ENCODE measurements at places on chromosomes 16 and 17. TPM values are rescaled to one million over a fixed set of nuclear protein-coding genes. Genes with fewer than 3 reads are reported as not detected.

DNA sequence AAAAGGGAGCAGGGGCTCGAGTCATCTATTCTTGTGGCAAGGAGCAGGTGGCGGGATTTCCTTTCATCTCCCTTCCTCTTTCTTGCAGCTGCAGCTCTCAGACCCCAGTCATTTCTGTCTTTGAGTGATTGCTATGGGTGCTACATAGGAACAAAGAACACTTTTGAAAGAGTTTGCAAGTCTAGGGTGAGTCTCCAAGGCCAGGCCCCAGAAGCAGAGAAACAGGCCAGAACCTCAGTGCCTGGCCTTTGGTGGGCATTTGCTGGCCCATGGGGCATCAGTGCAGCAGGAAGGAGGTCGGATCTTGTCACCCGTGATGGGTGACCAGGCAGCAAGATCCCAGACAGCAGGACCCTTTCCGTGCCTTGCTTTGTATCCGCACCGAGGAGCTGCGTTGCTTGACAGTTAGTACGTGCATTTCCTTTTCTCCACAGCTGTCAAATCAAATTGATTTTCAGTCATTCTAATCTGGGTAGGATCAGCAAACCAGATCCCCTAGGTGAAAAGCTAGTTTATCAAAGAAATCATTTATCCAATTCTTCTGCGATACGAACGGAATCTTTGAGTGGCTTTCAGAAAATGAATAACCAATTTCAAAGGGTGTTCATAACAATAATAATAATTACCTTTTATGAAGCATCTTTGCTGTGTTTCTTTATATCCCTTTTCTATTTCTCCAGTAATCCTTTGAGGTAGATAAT lies 244.6 kb upstream of the MAF start:
- no peaks in the 10 kb centered on the region for H3K36me3 ChIP-seq
- DNase-seq = no peak
- no peak overlapping the region for H3K4me3 ChIP-seq

DNA sequence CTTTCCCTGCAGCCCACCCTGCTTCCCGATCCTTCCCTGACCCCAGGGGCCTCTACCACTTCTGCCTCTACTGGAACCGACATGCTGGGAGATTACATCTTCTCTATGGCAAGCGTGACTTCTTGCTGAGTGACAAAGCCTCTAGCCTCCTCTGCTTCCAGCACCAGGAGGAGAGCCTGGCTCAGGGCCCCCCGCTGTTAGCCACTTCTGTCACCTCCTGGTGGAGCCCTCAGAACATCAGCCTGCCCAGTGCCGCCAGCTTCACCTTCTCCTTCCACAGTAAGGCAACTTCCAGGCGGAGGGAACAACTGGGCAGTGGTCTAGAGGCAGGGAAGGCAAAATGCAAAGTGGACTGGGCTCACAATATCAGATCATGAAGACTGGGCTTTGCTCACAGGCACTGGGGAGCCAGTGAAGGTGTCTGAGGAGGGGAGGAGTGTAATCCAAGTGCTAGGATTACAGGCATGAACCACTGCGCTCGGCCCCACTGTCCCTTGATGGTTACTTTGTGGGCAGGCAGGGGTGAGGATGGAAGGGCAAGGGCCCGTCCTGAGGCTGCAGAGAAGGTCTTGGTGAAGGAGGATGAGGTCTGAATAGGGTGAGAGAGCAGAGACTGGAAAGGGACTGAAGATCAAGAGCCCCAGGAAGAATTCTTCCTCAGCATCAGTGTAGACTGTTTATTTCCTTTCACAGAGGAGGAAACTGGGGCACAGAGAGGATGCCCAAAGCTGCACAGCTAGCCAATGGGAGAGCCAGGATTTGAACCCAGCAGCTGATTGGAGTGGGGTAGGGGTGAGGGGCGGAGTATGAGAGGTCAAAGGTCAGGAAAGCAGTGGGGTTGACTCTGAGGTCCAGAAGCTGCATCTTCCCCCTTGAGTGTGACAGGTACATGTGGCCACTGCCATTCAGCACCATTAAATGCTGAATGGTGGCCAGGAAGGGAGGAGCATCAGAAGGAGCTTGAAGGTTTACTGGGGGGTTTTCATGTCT lies 16.5 kb upstream of the ADGRG3 start:
- peaks cover 15% of the 10 kb centered on the region for H3K36me3 ChIP-seq
- H3K4me1 ChIP-seq = peaks cover 36% of the 10 kb centered on the region
- peaks cover 14% of the 10 kb centered on the region for H3K27me3 ChIP-seq
- DNase-seq = no peak
- H3K4me3 ChIP-seq = no peak overlapping the region

GRCh38 chr16:75965504-75966374 lies 239.4 kb upstream of the CPHXL start:
- no peaks in the 10 kb centered on the region for H3K36me3 ChIP-seq
- H3K4me3 ChIP-seq = no peak overlapping the region
- DNase-seq = no peak

Gene CACNA1G
- total RNA-seq = 0.58 TPM

Gene SLC25A39
- total RNA-seq = 46.7 TPM

GRCh38 chr17:58539698-58540097 lies 25.3 kb upstream of the MTMR4 start:
- H3K4me3 ChIP-seq = no peak overlapping the region
- H3K36me3 ChIP-seq = no peaks in the 10 kb centered on the region
- peak overlapping the region; percentile 85 for H3K27ac ChIP-seq
- DNase-seq = no peak
- H3K27me3 ChIP-seq = no peaks in the 10 kb centered on the region

DNA sequence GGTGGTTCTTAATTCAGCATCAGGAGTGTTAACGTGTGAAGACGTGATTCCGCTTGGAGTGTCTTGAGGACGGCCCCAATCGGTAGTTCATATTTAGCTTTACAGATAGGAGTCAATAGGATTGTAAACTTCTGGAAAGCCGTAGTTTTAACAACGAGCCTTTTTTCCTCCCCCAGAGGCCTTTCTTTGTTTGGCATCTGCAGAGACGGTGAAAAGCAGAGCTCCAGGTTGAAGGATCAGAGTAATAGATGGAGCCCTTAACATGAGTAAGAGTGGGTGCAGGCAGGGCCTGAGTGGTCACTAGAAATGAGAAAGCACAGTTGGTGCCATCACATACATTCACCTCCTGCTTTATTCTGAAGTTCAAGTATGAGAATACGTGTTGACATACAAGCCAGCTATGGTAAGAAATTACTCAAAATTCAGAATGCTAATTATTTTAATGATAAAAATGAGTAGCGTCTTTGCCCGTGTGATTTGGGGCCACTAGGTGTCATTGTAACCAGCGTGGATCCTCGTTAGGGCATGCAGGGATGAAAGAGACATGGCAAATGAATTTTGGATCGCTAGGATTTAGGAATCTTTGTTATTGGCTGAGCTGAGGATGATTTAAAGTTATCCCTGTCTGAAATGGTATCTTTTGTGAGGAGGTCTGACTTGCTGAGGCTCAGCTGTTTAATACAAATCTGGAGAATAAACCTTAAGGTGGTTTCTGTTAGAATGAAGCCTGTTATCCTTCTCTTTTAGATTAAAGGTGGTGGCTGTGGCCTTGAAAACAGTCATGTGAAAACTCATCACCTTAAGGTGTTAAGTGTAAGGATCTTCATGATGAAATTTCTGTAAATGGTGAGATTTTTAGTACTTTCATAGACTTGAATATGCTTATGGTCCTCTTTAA lies 18.6 kb downstream of the PRCD start:
- H3K27me3 ChIP-seq = no peaks in the 10 kb centered on the region
- peaks cover 73% of the 10 kb centered on the region for H3K4me1 ChIP-seq
- peak overlapping the region; percentile 79 for H3K4me3 ChIP-seq
- DNase-seq = no peak

DNA sequence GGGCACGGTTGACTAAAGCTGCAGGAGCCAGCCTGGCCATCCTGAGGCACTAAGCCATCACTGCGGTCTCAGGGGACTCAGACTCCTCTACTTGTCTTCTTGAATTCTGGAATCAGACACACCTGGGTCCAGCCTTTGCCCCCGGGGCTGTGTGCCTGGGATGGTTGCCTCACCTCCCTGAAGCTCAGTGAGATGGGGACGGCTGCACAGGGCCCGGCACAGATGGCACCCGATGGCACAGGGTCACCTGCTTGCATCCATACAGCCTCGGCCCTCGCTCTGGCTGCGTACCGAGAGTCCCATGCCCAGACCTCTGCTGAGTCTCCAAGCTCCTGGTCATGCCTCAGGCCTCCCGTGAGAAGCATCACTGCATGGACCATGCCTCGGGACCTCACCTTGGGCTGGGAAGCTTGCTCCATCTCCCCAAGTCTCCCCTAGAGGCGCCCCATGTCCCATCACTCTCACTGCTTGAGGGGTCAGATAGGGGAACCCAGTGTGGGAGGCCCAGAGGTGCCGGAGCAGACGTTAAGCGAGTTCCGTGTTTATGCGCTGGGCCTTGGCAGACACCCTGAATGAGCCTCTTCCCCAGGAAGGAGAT lies 316.3 kb downstream of the SEC14L1 start:
- peak overlapping the region; percentile 22 for H3K27ac ChIP-seq
- H3K27me3 ChIP-seq = no peaks in the 10 kb centered on the region
- peaks cover 97% of the 10 kb centered on the region for H3K4me1 ChIP-seq

Gene HCRT
- total RNA-seq = not detected

DNA sequence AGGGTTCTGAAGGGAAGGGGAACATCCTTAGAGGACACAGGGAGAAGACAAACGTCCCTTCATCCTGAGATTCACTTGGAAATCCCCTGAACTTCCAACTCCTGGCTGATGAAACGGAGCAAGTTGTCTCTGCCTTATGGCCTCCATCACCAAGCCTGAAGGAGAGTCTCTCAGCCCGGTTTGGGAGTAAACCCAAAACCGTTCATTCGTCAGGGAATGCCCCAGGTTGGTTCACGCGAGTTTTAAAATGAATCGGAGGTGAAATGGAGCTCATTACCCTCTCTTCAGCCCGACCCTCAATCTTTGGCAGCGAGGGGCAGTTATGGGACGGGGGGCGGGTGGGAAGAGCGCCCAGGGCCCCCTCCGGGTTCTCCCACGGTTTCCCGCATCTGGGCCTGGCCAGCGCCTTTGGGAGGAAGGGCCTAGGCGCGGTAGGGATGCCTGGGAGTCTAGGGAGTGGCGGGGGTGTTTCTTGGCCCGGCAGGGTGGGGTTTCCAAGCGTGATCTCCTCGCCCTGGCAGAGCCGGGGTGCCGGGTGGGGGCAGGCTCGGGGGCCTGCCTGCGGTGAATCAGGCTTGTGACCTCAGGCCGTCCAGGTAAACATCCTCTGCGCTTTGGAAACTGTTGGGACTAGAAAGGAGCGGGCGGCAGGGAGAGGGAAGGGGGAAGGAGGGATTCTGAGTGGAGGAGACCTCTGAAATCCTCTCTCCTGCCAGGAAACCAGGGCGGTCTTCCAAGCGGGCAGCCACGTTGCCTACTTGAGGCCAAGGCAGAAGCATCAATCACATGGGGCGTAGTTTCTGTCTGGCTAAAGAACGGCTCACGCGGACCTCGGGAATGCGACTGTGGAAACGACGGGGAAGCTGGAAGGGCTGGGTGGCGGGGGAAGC lies 24.1 kb upstream of the HOXB13 start:
- no peaks in the 10 kb centered on the region for H3K36me3 ChIP-seq
- no peak for DNase-seq
- H3K27ac ChIP-seq = no peak overlapping the region
- peaks cover 19% of the 10 kb centered on the region for H3K4me1 ChIP-seq

Gene IL34
- total RNA-seq = 2.1 TPM

Gene HOXB13
- not detected for total RNA-seq

- H3K27ac ChIP-seq = no peak overlapping the region
- peaks cover 11% of the 10 kb centered on the region for H3K4me1 ChIP-seq
- no peak for DNase-seq
- H3K36me3 ChIP-seq = no peaks in the 10 kb centered on the region
- H3K4me3 ChIP-seq = no peak overlapping the region
- peaks cover 12% of the 10 kb centered on the region for H3K27me3 ChIP-seq
Observed at GRCh38 chr17:43931062-43931571, 11.2 kb downstream of the PPY start.

DNA sequence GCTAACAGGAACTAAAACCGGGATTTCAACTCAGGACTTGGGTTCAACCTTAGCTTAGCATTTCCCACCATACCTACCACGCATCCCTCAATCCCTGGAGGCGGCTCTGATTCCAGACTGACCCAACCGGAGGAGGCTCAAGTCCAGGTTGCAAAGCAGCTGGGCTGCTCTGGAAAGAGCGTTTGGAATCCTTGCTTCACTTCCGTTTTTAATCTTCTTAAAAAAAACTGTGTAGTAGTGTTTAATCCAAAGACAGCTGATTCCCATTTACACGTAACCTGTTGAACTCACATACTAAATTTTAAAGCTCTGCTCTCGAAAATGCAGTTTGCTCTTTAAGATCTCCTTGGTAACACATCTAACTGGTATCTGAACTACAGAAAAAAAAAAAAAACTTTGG lies 50.0 kb downstream of the NXN start:
- peaks cover 35% of the 10 kb centered on the region for H3K4me1 ChIP-seq
- no peak overlapping the region for H3K4me3 ChIP-seq
- no peaks in the 10 kb centered on the region for H3K27me3 ChIP-seq
- DNase-seq = no peak
- no peaks in the 10 kb centered on the region for H3K36me3 ChIP-seq

DNA sequence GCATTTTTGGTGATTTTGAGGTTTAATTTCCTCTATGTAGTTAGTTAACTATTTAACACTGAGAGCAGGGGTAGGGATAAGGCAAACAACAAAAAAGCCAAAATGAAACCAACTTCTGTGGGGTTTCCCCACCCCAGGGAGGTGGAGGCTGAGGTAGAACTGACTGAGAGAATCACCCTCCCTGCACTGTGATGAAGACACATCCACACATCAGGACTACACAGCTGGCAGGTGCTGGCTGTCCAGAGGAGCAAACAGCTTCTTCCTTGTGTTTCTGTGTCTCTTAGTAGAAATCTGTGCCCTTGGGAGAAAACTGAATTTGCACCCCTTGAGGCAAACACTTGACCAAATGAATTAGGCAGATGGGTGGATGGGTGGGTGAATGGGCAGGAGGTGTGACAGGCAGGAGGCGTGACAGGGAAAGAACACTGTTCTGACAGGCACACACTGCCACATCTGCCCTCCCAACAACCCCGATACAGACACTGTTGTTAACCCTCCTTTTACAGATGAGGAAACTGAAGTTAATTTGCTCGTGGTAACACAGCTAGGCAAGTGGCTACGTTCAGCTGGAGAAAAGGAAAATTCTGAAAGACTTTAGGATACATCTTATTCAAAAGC lies 62.9 kb upstream of the AMZ2 start:
- H3K36me3 ChIP-seq = no peaks in the 10 kb centered on the region
- DNase-seq = no peak
- no peaks in the 10 kb centered on the region for H3K4me1 ChIP-seq
- no peaks in the 10 kb centered on the region for H3K27me3 ChIP-seq
- H3K4me3 ChIP-seq = no peak overlapping the region
- H3K27ac ChIP-seq = no peak overlapping the region

DNA sequence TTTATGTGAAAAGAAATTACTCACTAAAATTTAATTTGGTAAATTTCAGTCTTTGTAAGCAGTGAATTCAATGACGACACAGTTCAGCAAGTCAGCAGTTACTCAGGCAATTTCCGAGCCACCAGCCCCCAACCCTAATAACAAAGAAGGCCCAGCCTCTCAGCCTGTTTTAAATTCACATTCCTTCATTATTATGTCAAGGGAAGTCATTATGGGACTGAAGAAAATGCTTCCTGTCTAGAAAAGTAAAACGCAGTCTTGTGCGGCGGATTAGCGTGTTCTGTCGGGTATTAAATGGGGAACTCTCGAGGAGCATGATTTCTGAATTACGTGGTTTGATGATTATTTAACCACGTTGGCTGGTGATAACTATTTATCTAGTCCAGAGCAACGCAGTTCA lies 177.6 kb downstream of the AIPL1 start:
- no peak overlapping the region for H3K27ac ChIP-seq
- no peak overlapping the region for H3K4me3 ChIP-seq
- no peaks in the 10 kb centered on the region for H3K4me1 ChIP-seq
- DNase-seq = no peak

- no peak overlapping the region for H3K27ac ChIP-seq
- no peaks in the 10 kb centered on the region for H3K27me3 ChIP-seq
- DNase-seq = no peak
- no peaks in the 10 kb centered on the region for H3K36me3 ChIP-seq
- H3K4me3 ChIP-seq = no peak overlapping the region
Observed at GRCh38 chr17:53543472-53543871, 279.3 kb upstream of the KIF2B start.

Gene NAGS
- 0.11 TPM for total RNA-seq

Measured in left ventricle myocardium inferior (tissue), 1 donor.